ENCODE measurements at places on chromosomes 1 and 21.
A peak's percentile ranks its signal among the peaks of the same experiment; 100 is the strongest.

- no peak overlapping the region for H3K27ac ChIP-seq
- no peaks in the 10 kb centered on the region for H3K36me3 ChIP-seq
- no peaks in the 10 kb centered on the region for H3K27me3 ChIP-seq
- no peak overlapping the region for H3K4me3 ChIP-seq
Observed at GRCh38 chr1:24742090-24742938, 2.9 kb upstream of the CLIC4 start.

GRCh38 chr1:87108814-87109411 is 194.5 kb downstream of the HS2ST1 start:
- H3K27me3 ChIP-seq, result no peaks in the 10 kb centered on the region
- no peaks in the 10 kb centered on the region for H3K4me1 ChIP-seq
- no peak overlapping the region for H3K4me3 ChIP-seq
- H3K27ac ChIP-seq, result no peak overlapping the region

DNA sequence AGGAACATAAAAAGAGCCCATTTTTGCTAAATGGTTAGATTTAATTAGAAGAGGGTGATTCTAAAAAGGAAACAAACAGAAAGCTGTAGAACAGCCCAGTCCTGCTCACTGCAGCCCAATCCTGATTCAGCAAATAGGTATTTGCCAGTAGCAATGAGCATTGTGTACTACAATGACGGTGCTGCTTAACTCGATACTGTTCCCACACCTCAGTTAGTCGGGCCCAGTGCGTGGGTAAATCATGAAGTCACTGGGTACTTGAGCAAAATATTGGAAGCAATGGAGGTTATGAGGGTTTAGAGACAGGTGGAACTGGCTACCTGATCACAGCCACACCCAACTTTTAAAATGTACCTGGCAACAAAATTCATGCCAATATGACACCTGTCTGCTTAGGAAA is 101.5 kb upstream of the ADGRL2 start:
- no peak for DNase-seq
- no peaks in the 10 kb centered on the region for H3K36me3 ChIP-seq
- no peak overlapping the region for H3K27ac ChIP-seq
- H3K4me3 ChIP-seq, result no peak overlapping the region
- H3K27me3 ChIP-seq, result no peaks in the 10 kb centered on the region
- peaks cover 5% of the 10 kb centered on the region for H3K4me1 ChIP-seq

GRCh38 chr1:214234635-214235025 is 46.3 kb upstream of the SMYD2 start:
- no peaks in the 10 kb centered on the region for H3K4me1 ChIP-seq
- no peak for DNase-seq
- H3K27me3 ChIP-seq, result no peaks in the 10 kb centered on the region
- H3K27ac ChIP-seq, result no peak overlapping the region
- no peak overlapping the region for H3K4me3 ChIP-seq
- no peaks in the 10 kb centered on the region for H3K36me3 ChIP-seq

DNA sequence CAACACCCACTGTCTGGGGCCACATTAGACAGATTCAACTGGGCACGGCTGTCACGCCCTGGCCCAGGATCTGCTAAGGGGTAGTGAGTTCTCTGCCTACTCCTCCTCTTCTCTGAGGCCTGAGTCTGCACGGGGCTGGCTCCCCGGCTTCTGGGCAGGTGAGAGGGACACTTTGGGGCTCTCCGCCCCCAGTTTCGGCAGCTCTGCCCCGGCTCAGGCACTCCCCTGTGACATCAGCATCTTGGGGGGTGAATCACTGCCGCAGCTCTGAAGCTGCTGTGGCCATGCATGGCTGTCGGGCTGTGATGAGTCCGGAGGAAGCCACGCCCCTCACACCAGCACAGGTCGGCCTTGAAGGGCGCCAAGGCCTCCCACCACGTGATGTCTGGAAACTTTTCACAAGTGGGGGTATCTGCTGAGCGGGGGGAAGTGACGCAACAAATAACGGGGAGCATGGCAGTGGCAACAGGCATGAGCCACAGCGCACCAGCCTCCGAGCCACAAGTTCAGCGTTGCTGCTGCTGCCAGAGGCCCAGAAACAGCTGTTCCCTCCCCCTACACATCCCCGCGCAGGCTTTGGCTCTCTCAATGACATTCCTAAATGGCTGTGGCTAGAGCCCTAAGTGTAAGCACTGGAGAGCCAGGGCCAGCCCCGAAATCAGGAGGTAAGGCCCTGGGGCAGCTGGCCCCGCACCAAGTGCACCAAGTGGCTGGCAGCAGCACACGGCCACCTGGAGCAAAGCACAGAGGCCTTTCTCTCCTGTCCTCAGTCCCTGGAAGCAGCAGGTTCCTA is 26.3 kb downstream of the ZBTB17 start:
- H3K36me3 ChIP-seq, result peaks cover 8% of the 10 kb centered on the region
- H3K27ac ChIP-seq, result no peak overlapping the region
- H3K4me3 ChIP-seq, result no peak overlapping the region
- no peak for DNase-seq
- H3K27me3 ChIP-seq, result no peaks in the 10 kb centered on the region
- H3K4me1 ChIP-seq, result peaks cover 12% of the 10 kb centered on the region

DNA sequence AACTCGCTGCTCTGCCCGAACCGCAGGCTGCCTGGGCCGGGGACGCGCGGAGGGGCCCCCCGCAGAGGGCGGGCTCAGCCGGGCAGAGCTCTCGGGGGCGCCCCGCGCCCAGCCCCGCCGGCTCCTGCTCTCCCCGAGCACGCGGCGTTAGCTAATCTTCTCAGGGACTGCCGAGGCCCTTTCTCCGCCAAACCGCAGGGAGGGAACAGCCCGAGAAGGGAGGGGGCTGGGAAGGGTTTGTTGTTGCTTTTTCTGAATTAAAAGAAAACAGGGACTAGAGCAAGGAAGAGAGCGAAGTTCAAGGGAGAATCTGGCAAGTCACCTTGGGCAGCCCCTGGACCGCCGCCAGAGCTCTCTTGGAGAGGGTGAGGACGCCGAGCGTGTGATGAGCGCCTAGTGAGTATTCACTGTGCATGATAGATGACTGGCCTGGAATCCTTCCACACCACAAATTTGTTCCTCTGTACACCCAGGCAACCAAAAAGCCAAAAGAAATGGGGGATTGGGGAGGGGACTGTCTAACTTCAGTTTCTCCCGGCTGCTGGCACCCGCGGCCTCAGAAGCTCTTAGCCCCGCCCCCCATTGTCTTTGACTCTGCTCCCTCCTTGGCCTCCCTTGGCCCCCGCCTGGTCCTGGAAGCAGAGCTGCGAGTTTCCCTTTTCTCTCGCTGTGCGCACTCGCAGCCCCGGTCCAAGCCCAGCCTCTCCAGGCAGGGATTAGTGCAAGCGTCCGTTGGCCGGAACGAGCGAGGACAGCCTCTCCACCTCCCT is 19.7 kb upstream of the LMX1A start:
- peaks cover 2% of the 10 kb centered on the region for H3K4me1 ChIP-seq
- H3K27ac ChIP-seq, result no peak overlapping the region
- no peak for DNase-seq
- H3K4me3 ChIP-seq, result peak overlapping the region; percentile 38
- H3K36me3 ChIP-seq, result no peaks in the 10 kb centered on the region

- H3K36me3 ChIP-seq, result no peaks in the 10 kb centered on the region
- no peak overlapping the region for H3K27ac ChIP-seq
- H3K4me1 ChIP-seq, result no peaks in the 10 kb centered on the region
- DNase-seq, result no peak
- no peak overlapping the region for H3K4me3 ChIP-seq
Observed at GRCh38 chr1:87167848-87168525, 160.7 kb upstream of the LMO4 start.

GRCh38 chr1:223835754-223836153 is 10.0 kb downstream of the TP53BP2 start:
- no peak for DNase-seq
- no peak overlapping the region for H3K27ac ChIP-seq
- peaks cover 4% of the 10 kb centered on the region for H3K4me1 ChIP-seq
- H3K4me3 ChIP-seq, result no peak overlapping the region
- H3K27me3 ChIP-seq, result no peaks in the 10 kb centered on the region
- no peaks in the 10 kb centered on the region for H3K36me3 ChIP-seq

DNA sequence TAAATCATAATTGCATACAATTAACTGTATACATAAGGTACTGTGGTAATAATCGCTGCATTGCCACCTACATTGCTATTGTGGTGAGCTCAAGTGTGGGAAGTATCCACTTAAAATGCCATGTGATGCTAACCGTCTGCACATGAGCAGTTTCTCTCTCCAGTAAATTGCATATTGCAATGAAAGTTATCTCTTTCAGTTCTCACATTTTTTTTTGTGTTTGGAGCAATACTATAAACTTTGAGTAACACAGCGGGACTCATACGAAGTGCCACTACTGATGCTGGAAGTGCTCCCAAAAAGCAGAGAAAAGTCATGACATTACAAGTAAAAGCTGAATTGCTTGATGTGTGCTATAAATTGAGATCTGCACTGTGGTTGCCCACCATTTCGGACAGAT is 38.5 kb downstream of the DISC1 start:
- DNase-seq, result no peak
- H3K4me3 ChIP-seq, result no peak overlapping the region
- no peak overlapping the region for H3K27ac ChIP-seq
- no peaks in the 10 kb centered on the region for H3K36me3 ChIP-seq

- no peak for DNase-seq
- H3K4me1 ChIP-seq, result no peaks in the 10 kb centered on the region
- H3K27ac ChIP-seq, result no peak overlapping the region
- H3K4me3 ChIP-seq, result no peak overlapping the region
Observed at GRCh38 chr1:118275472-118276115, 90.6 kb upstream of the SPAG17 start.

- no peaks in the 10 kb centered on the region for H3K4me1 ChIP-seq
- no peak overlapping the region for H3K27ac ChIP-seq
- no peak for DNase-seq
- peaks cover 17% of the 10 kb centered on the region for H3K27me3 ChIP-seq
- no peaks in the 10 kb centered on the region for H3K36me3 ChIP-seq
Observed at GRCh38 chr1:38581396-38581795, 278.2 kb downstream of the RRAGC start.

All from iPS DF 6.9 (cell line).